ENCODE measurements at places on chromosomes 3 and 15.
A peak's percentile ranks its signal among the peaks of the same experiment; 100 is the strongest.

DNA sequence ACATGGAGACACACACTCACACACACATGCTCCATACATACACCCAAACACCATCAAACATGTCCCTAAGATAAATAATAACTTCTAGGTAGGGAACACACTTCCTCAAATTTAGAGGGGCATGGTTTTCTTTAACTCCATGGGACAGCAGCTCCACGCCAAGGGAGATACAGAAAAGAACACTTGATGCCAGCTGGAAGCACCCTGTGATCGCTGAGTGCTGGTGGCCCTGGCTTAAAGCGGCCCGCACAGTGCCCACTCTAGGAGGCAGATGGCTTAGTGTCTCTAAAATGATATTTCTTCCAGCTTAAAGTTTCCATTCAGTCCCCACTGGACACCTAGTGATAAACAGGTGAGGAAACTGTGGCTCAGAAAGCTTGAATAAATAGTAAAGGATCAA, 232.9 kb downstream of the UACA start:
- no peaks in the 10 kb centered on the region for H3K4me1 ChIP-seq
- H3K4me3 ChIP-seq = no peak overlapping the region
- no peak overlapping the region for H3K27ac ChIP-seq
- H3K27me3 ChIP-seq = peaks cover 21% of the 10 kb centered on the region

- H3K4me1 ChIP-seq = peaks cover 2% of the 10 kb centered on the region
- H3K27ac ChIP-seq = no peak overlapping the region
- H3K36me3 ChIP-seq = peaks cover 6% of the 10 kb centered on the region
- no peak for DNase-seq
- no peak overlapping the region for H3K4me3 ChIP-seq
These were observed 20.6 kb downstream of the MTMR14 start for GRCh38 chr3:9669720-9670432.

- DNase-seq = no peak
- no peaks in the 10 kb centered on the region for H3K4me1 ChIP-seq
- no peak overlapping the region for H3K27ac ChIP-seq
- no peak overlapping the region for H3K4me3 ChIP-seq
- H3K36me3 ChIP-seq = no peaks in the 10 kb centered on the region
These were observed 22.9 kb downstream of the DAG1 start for GRCh38 chr3:49492969-49493368.

DNA sequence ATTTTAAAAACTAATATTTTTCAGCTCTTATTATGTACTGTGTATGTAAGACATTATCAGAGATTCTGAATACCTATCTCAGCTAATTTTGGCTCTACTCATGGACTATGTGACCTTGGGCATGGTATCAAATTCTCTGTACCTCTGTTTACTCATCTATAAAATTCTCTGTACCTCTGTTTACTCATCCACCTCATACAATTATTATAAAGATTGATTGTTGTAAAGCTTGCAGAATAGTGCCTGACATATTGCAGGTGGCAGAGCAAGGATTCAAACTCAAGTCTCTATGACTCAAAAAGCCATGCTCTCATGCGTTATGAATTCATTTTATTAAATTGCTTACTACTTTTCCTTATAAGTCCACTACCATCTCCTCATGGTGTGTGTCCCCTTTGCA, 151.9 kb upstream of the ARL6 start:
- H3K4me3 ChIP-seq = no peak overlapping the region
- no peaks in the 10 kb centered on the region for H3K36me3 ChIP-seq

DNA sequence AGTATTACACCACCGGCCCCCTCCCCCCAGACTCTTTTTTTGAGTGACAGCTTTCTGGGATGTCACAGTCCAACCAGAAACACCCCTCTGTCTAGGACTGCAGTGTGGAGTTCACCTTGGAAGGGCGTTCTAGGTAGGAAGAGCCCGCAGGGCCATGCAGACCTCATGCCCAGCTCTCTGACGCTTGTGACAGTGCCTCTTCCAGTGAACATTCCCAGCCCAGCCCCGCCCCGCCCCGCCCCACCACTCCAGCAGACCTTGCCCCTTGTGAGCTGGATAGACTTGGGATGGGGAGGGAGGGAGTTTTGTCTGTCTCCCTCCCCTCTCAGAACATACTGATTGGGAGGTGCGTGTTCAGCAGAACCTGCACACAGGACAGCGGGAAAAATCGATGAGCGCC, 63.6 kb downstream of the AAGAB start:
- DNase-seq = no peak
- no peaks in the 10 kb centered on the region for H3K27me3 ChIP-seq
- no peak overlapping the region for H3K4me3 ChIP-seq
- H3K36me3 ChIP-seq = peaks cover 52% of the 10 kb centered on the region
- H3K27ac ChIP-seq = no peak overlapping the region

DNA sequence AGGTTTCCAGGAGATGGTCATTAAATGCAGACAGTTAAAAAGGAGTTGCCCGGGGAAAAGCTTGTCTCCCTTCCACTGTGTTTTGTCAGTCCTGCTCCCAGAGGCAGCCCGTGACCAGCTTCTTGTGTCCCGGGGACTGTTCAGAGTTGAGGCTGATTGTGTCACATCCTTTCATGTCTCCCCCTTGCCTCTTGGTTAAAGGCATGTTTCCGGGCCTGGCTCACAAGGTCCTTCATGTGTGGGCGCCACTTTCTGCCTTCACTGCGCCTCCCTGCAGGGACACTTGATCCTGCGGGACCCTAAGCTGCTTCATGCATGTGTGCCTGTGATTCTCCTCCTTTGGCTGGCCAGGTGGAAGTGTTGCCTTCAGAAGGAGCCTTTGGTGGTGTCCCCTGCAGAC, 9.2 kb downstream of the CHCHD6 start:
- no peak overlapping the region for H3K4me3 ChIP-seq
- no peak overlapping the region for H3K27ac ChIP-seq
- no peaks in the 10 kb centered on the region for H3K4me1 ChIP-seq
- DNase-seq = no peak

DNA sequence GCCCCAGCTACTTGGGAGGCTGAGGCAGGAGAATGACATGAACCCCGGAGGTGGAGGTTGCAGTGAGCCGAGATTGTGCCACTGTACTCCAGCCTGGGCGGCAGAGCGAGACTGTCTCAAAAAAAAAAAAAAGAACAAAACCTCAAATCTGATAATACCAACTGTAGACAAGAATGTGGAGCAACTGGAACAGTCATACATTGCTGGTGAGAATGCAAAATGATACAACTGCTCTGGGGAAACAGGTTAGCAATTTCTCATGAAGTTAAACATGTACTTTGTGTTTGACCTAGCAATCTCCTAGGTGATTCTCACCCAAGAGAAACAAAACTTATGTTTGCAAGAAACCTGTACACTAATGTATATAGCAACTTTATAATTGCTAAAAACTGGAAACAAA, 4.4 kb upstream of the VHL start:
- H3K27ac ChIP-seq = no peak overlapping the region
- DNase-seq = no peak
- no peaks in the 10 kb centered on the region for H3K36me3 ChIP-seq
- H3K4me3 ChIP-seq = no peak overlapping the region
- no peaks in the 10 kb centered on the region for H3K4me1 ChIP-seq

DNA sequence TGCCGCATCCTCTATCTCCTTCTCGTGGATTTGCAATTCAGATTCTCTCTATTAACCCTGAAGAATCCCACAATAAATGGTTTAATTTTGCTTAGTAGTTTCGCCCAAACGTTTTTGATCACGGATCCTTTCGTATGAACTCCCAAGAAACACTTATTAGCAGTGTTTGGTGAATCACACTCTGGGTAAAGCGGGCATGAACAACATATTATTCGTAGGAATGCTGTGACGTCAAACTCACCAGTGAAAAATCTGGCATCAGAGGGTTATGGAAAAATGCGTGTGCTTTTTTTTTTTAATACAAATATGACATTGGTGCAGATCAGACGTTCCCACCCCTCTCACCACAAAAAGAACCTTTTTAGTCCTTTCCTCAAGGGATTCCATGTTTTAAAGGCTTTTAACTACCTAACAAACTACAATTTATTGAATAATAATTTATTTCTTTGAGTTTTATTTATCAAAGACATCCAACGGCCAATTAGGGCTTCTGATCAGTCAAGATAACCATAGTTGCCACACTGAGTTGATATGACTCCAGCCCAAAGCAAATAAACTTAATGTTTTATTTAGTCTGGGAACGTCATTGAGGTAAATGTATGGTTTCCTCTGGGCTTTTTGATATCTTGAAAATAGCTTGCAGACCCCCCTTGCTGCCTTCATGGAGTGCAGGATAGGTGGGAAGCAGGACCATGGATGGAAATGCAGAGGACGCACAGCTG, 45.5 kb upstream of the CGNL1 start:
- DNase-seq = peak; percentile 84
- H3K27ac ChIP-seq = no peak overlapping the region
- peaks cover 5% of the 10 kb centered on the region for H3K4me1 ChIP-seq
- no peak overlapping the region for H3K4me3 ChIP-seq
- no peaks in the 10 kb centered on the region for H3K27me3 ChIP-seq

GRCh38 chr3:39752751-39753150, 56.7 kb upstream of the MYRIP start:
- no peaks in the 10 kb centered on the region for H3K27me3 ChIP-seq
- H3K36me3 ChIP-seq = no peaks in the 10 kb centered on the region
- no peaks in the 10 kb centered on the region for H3K4me1 ChIP-seq
- no peak overlapping the region for H3K4me3 ChIP-seq
- no peak overlapping the region for H3K27ac ChIP-seq

DNA sequence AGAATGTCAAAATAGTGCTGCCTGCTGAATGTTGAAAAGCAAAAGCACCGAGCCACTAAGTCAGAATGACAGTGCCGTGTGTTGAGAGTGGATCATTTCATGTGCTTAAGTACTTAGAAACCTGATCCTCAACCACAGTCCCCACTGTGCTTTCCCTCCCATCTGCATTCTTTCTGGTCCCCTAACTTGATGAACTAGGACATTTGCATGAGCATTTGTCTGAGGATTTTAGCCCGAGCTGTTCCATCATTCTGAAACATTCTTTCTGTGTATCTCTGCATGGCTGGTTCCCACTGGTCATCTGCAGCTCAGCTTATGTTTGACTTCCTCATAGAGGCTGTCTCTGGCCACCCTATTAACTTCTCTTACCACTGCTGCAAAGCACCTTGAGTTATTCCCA, 42.0 kb downstream of the SST start:
- no peak for DNase-seq
- no peaks in the 10 kb centered on the region for H3K4me1 ChIP-seq
- no peaks in the 10 kb centered on the region for H3K36me3 ChIP-seq
- H3K27me3 ChIP-seq = peaks cover 2% of the 10 kb centered on the region
- H3K27ac ChIP-seq = no peak overlapping the region

GRCh38 chr3:156604642-156605144, 49.8 kb upstream of the SSR3 start:
- no peak overlapping the region for H3K4me3 ChIP-seq
- H3K27me3 ChIP-seq = no peaks in the 10 kb centered on the region
- H3K36me3 ChIP-seq = no peaks in the 10 kb centered on the region
- H3K4me1 ChIP-seq = peaks cover 2% of the 10 kb centered on the region
- no peak for DNase-seq

DNA sequence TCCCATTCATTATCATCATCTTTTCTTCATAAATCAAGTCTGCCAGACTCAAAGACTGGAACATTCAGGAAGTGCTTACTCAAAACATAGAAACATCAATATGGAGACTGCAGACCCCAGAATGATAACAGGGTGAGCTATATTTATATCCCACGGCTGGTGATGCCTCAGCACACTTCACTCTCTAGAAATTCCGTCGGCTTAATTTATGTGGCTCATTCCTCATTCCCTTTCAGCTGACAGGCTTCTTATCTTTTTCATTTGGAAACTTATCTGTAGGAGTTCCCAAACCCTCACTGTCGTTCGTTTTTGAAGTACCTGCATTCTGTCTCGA, 45.5 kb downstream of the RFTN1 start:
- no peaks in the 10 kb centered on the region for H3K36me3 ChIP-seq
- H3K4me3 ChIP-seq = no peak overlapping the region
- no peaks in the 10 kb centered on the region for H3K4me1 ChIP-seq
- H3K27ac ChIP-seq = no peak overlapping the region

DNA sequence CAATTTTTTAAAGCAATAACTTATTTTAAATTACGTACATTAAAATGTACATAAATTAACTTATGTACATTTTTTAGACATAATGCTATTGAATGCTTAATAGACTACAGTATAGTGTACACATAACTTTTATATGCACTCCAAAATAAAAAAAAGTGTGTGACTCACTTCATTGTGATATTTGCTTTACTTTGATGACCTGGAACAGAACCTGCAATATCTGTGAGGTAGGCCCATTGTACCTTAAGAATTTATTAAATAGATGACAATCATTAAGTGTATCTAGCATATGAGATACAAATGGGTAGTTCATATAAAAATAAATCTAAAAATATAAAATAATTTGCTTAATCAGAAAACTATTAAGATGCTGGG, 276.7 kb downstream of the NFKBIZ start:
- no peak overlapping the region for H3K4me3 ChIP-seq
- no peaks in the 10 kb centered on the region for H3K27me3 ChIP-seq
- H3K4me1 ChIP-seq = peaks cover 8% of the 10 kb centered on the region
- no peaks in the 10 kb centered on the region for H3K36me3 ChIP-seq

GRCh38 chr3:57018246-57018645, 42.2 kb upstream of the SPATA12 start:
- no peaks in the 10 kb centered on the region for H3K36me3 ChIP-seq
- H3K4me3 ChIP-seq = no peak overlapping the region
- DNase-seq = no peak
- peaks cover 2% of the 10 kb centered on the region for H3K27me3 ChIP-seq
- H3K27ac ChIP-seq = no peak overlapping the region
- peaks cover 3% of the 10 kb centered on the region for H3K4me1 ChIP-seq

- no peak overlapping the region for H3K27ac ChIP-seq
- no peaks in the 10 kb centered on the region for H3K36me3 ChIP-seq
- no peaks in the 10 kb centered on the region for H3K4me1 ChIP-seq
- H3K4me3 ChIP-seq = no peak overlapping the region
These were observed 113.3 kb upstream of the MBNL1 start for GRCh38 chr3:152155246-152156020.

DNA sequence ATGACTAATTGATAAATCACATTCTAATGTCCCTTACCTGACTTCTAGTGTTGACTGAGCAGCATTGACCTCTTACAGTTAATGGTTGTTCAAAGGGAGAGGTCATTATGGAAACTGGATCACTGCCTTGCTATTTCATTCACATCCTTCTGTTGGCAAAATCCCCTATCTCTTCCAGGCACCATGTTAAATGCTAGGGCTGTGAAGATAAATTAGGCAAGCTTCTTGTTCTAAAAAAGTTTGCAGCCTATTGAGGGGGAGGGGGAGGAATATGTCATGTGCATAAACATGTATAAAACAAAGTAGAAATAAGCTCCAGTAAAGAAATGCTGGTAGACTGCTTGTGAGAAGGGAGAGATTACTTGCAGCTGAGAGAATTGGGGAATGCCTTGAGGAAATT, 84.8 kb upstream of the MLF1 start:
- no peaks in the 10 kb centered on the region for H3K36me3 ChIP-seq
- H3K4me3 ChIP-seq = no peak overlapping the region
- no peak for DNase-seq
- H3K4me1 ChIP-seq = no peaks in the 10 kb centered on the region
- H3K27me3 ChIP-seq = no peaks in the 10 kb centered on the region
- H3K27ac ChIP-seq = no peak overlapping the region

Measured in fibroblast of lung (primary cell).